Heart left ventricle (tissue), 16 donors: ENCODE measurements at places on chromosomes 3 and 15.
A peak's percentile ranks its signal among the peaks of the same experiment; 100 is the strongest.

GRCh38 chr15:45714590-45715488, 80.0 kb downstream of the SQOR start:
- peak; percentile 49 for DNase-seq

DNA sequence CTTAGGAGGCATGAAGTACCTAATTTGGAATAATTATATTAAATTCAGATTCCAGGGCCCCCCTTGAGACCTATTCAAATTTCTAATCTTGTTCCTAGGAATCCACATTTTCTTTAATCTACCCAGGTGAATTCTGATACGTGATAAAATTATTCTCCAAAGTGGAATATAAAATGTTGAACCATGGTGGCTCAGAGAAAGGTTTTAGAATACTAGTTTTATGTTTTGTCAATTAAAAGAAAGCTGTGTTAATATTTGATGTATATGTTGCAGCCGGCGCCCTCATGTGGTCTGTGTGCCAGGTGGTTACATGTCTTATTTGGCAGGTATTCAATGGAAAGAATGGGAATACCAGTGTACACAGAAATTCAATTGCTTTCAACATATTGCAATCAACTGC, 321.8 kb downstream of the FEZF2 start:
- DNase-seq = no peak

DNA sequence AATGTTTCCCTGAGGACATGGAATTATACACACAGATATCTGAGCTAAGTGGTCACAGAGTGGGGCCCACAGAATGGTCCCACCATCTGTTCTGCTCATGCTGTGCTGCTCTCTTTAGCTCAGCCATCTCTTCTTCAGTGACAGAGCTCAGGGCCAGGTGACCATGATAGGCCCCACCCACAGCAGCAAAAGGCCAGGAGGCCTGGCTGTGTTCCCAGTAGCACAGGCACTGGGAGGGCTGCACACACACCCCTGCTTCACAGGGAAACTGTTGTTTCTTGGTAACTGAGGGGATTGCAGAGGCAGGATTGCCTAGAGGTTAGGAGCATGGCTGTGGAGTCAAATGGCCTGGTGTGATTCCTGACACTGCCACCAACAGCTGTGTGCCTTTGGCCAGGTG, 4.8 kb upstream of the FBXW12 start:
- no peak for DNase-seq

GRCh38 chr3:51295625-51296024, 89.5 kb upstream of the MANF start:
- DNase-seq = no peak

- DNase-seq = no peak
Measured at GRCh38 chr3:65999606-66000005, 39.1 kb downstream of the MAGI1 start.
